Hematopoietic multipotent progenitor cell treated with erythropoietin and hydrocortisone succinate and interleukin-3 and kit ligand, for 6 days (in vitro differentiated cells): ENCODE measurements at places on chromosomes 2 and 18.

- no peak for DNase-seq
Observed at GRCh38 chr2:224211791-224212190, 172.7 kb upstream of the SERPINE2 start.

GRCh38 chr2:67295406-67295805 lies 101.7 kb upstream of the ETAA1 start:
- DNase-seq, result no peak

- DNase-seq, result no peak
Observed at GRCh38 chr2:137133225-137133624, 367.9 kb downstream of the THSD7B start.

- DNase-seq, result no peak
Observed at GRCh38 chr18:5984245-5984644, 88.9 kb upstream of the TMEM200C start.

GRCh38 chr2:80026040-80026729 lies 278.4 kb downstream of the LRRTM1 start:
- DNase-seq, result no peak

- DNase-seq, result peak; percentile 15
Observed at GRCh38 chr18:62245699-62246098, 58.6 kb downstream of the RELCH start.

- peak; percentile 17 for DNase-seq
Observed at GRCh38 chr2:200670313-200670712, 84.5 kb downstream of the AOX1 start.

GRCh38 chr18:6370410-6370809 lies 44.3 kb downstream of the L3MBTL4 start:
- DNase-seq, result no peak

- DNase-seq, result peak; percentile 60
Observed at GRCh38 chr2:79993144-79993543, 311.4 kb downstream of the LRRTM1 start.

- no peak for DNase-seq
Observed at GRCh38 chr18:49038423-49038822, 87.7 kb upstream of the SMAD7 start.

- DNase-seq, result no peak
Observed at GRCh38 chr2:147463881-147464520, 380.8 kb upstream of the ACVR2A start.

DNA sequence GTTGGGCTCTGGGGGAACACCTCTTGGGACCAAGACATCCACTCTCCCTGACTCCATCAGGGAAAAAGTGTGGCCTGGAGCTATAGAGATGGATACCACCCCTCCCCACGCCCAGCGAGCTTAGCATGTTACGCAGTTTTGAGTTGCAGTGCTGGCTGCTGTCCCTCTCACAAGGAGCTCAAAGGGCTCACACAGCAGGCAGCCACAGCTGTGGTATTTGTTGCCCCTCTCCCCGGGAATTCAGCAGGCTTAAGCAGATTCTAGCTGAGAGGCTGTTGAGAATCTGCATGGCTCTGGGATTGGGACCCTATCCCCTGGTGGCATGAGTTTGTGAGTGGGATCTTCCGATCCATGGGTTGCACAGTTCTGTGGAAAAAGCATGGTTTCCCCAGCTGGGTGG lies 673.1 kb upstream of the FSHR start:
- no peak for DNase-seq

DNA sequence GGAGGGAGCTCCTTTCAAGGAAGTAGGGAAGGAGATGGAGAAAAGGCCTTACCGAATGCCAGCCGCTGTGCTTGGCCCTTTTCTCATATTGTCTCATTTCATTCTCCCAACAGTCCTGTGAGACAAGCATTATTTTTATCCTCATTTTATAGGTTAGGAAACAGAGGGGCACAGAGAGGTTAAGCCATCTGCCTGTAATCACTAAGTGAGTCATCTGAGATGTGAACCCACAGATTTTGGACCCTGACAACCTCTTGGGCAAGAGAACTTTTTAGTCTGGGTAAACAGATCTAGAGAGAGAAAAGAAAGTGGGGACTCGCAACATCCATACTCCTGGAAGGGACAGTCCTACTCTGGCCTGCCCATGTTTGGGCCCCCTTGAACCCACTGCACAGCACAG lies 91.7 kb upstream of the LCLAT1 start:
- no peak for DNase-seq

- no peak for DNase-seq
Observed at GRCh38 chr2:386406-387103, 98.7 kb upstream of the ALKAL2 start.

DNA sequence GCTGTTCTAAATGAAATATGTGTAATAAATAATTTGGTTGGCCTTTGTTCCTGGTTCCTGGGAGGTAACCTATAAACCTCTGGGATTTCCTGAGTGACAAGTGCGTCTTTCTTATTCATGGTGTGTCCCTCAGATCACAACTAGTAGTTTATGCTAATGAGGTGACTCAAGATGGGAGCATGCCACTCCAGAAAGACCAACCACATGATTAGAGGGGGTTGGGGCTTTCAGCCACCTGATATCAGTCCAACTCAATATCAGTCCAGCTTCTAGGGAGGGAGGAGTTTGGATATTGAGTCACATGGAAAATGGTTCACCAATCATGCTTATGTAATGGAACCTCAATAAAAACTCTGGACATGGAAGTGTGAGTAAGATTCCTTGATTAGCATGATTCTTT lies 96.6 kb downstream of the QPCT start:
- DNase-seq, result peak; percentile 5

GRCh38 chr2:181828122-181828705 lies 63.3 kb upstream of the ITPRID2 start:
- no peak for DNase-seq

- DNase-seq, result no peak
Observed at GRCh38 chr2:200814917-200815316, 3.2 kb downstream of the BZW1 start.

DNA sequence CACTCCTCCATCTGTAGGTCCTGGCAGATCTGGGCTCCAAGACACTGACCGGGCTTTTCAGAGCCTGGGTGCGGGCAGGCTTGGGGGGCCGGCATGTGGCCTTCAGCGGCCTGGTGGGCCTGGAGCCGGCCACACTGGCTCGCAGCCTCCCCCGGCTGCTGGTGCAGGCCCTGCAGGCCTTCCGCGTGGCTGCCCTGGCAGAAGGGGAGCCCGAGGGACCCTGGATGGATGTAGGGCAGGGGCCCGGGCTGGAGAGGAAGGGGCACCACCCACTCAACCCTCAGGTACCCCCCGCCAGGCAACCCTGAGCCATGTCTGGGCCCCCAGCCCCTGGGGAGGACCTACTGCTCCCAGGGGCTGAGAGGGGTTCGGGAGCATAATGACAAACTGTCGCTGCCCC lies 761 bp upstream of the CHRND start:
- DNase-seq, result no peak

DNA sequence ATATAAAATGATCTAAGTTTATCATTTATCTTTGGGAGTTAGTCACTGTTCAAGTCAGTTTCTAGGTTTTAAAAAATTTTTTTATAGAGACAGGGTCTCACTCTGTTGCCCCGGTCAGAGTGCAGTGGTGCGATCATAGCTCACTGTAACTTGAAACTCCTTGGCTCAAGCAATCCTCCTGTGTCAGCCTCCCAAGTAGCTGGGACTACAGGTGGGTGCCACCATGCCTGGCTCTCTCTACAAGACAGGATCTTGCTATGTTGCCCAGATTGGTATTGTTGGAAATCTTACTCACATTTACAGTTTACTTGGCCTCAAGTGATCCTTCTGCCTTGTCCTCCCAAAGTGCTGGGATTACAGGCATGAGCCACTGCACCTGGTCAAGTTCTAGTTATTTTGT lies 74.5 kb downstream of the MIB1 start:
- DNase-seq, result no peak

- DNase-seq, result no peak
Observed at GRCh38 chr18:73556904-73557303, 590.7 kb downstream of the FBXO15 start.

DNA sequence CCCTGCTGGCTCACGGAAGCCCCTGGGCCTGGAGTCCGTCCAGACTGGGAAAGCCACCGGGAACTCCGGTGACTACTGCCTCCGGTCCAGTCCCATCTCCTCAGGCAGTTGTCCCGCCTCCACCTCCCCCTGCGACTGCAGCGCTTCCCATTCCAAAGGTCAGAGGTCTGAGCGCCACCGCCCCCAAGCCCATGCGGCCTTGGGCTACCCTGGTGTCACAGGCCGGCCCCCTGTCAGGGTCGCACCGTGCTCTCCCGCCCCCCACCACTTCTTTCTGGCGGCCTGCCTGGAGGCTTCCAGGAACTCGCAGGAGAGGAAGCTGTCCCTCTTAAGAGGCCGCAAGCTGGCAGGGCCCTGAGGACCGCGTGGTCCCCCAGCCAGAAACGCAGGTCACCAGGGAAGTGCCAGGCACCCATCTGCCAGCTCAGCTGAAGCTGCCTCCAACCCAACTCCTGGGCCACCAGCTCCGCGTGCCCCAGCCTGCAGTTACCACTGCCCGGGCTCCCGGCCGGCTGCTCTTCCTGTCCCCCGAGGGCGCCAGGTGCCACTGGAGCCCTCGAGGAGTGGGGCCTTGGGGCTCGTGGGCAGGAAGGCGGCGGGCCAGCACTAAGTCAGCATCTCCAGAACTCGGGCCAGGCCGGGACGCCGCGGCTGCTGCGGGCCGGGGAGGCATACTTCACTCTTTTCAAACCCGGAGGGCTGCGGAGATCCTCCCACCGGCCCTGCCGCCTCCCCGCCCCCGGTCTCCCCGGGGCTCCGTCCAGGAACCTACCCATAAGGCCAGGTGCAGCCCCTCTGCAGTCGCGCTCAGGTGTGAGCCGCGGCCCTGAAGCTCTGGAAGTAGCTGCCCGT lies 83.3 kb upstream of the POMC start:
- peak; percentile 53 for DNase-seq

DNA sequence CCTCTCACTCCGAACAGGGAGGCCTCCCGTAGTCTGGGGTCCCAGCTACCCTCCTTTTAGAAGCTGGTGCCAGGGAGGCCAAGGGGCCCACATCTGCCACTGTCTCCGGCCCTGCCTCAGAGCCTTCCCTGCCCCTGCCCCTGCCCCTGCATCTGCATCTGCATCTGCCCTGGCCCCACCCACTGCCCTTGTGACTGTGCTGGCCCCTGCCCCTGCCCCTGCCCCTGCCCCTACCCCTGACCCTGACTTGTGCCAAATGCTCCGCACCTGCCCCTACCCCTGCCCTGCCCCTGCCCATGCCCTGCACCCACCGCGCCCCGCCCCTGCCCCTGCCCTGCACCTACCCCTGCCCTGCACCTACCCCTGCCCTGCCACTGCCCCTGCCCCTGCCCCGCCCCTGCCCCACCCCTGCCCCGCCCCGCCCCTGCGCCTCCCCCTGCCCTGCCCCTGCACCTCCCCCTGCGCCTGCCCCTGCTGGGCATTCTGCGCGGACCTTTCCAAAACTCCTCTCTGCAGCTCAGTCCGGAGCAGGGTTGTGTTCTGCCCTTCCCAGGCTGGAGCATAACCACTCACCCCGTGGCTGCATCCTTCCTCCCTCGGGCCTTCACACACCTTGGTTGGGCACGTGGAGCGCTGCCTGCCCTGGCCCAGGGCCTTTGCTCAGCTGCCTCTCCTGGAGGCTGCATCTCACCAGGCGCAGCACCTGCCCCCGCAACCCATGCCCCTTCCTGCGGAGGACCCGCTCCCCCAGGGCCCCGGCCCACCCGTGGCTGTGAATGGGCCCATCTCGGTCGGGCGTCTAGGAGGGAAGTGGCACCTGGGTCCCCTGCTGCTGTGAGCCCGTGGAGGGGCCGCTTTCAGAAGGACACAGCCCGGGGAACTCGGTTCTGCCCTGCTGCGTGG lies 5.4 kb downstream of the SNTG2 start:
- no peak for DNase-seq

- no peak for DNase-seq
Observed at GRCh38 chr2:237012004-237012403, 73.7 kb upstream of the COPS8 start.

GRCh38 chr2:231933916-231934401 lies 7.8 kb upstream of the NPPC start:
- DNase-seq, result no peak

- peak; percentile 67 for DNase-seq
Observed at GRCh38 chr18:54444319-54444914, 86.7 kb downstream of the C18orf54 start.

- DNase-seq, result no peak
Observed at GRCh38 chr2:109676346-109676902, 62.3 kb downstream of the SOWAHC start.

DNA sequence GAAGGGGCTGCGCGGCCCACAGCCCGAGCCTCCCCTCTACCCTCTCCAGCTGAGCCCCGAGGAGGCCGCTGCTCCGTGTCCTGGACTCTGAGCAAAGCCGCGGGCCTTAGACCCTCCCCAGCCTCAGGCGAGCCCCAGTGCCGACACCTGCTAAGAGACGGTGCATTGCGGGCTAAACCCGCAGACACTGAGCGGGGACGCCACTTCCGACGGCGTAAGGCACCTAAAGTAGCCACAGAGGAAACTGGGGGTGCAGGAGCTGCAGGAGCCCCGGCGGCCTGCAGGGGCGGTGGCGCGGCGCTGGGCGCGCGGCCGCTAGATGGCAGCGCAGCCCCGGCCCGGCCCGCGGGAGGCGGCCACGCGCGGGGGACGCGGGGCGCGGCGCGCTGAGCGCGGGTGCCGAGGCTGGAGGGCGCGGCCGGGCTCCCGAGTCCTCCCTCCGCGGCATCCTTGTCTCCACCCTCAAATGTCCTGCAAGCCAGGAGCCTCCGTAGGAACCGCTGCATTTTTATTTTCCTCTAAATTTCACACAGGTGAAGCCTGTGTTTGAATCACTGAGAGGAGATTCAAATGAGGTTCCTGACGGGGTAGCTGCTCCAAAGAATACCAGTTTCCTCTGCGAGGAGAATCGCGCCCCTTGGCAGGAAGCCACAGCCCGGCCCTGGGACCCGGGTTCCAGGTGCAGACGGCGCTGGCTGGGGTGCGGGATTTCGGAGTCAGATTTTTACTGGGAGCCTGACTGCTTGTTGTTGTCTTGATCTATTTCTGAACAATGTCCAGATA lies 650.5 kb downstream of the GALR1 start:
- DNase-seq, result peak; percentile 77

- DNase-seq, result peak; percentile 71
Observed at GRCh38 chr2:206915121-206915520, 24.2 kb upstream of the CPO start.

DNA sequence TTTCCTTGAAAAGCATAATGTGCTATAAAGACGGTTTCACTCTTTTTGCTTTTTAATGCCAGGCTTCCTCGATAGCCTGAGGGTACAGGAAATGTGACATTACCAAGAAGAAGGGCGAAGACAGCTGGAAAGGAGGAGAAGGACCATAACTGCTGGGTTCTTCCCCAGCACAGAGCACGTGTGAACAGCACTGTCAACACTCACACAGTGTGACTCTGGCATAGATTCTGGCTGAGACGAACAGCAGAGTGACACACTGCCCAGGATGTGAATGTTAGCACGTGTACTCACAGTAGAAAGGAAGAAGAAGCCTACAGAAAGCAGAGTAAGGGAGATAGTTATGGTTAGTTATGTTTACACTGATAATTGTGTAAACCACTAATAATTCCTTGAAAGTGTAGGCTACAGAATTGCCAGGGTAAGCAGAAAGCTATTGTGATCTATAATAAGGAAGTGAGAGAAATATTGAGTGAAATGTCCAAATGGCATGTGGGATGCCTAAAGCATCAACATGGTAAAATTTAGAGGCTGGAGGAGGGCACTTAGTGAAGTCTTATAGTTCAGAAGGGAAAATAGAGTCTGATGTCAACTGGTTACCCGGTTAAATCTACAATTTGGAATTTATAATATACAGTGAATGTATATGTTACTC lies 198.2 kb downstream of the DLGAP1 start:
- no peak for DNase-seq
